DMS53 (cell line): ENCODE measurements at places on chromosomes 5 and 9.

GRCh38 chr5:135337064-135337463, 62.0 kb downstream of the MACROH2A1 start:
- DNase-seq = peak; percentile 28

GRCh38 chr5:66963559-66963971, 233.0 kb downstream of the CD180 start:
- DNase-seq = peak; percentile 47

DNA sequence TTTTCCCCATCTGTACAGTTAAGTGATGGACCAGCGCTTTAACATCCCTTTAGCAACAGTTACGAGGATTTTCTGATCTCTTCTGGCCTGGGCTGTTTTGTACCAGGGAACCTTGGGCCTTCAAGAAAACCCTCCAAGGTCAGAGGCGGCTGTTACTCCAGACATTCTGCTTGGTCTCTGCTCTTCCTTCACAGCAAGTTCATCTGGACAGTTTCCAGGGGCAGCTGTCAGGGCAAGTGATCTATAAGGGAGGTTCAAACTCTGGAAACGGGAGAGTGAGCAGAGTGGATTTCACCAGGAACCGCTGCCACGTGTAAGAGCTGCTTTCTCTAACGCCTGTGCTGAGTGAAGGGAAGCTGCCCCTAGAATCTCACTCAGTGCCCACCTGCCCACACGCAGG, 36.7 kb downstream of the ZNF618 start:
- DNase-seq = no peak

DNA sequence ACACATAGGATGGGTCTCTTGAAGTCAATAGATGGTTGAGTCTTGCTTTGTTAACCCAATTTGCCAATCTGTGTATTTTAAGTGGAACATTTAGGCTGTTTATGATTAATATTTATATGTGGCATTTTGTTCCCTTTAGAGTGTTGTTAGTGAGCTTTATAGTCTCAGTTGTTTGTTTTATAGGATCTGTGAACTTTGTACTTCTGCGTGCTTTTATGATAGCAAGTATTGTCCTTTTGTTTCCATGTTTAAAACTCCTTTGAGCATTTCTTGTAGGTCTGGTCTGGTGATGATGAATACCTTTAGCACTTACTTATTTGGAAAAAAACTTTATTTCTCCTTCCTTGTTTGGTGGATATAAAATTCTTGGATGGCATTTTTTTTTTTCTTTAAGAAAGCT, 23.8 kb downstream of the SELENOP start:
- DNase-seq = no peak

DNA sequence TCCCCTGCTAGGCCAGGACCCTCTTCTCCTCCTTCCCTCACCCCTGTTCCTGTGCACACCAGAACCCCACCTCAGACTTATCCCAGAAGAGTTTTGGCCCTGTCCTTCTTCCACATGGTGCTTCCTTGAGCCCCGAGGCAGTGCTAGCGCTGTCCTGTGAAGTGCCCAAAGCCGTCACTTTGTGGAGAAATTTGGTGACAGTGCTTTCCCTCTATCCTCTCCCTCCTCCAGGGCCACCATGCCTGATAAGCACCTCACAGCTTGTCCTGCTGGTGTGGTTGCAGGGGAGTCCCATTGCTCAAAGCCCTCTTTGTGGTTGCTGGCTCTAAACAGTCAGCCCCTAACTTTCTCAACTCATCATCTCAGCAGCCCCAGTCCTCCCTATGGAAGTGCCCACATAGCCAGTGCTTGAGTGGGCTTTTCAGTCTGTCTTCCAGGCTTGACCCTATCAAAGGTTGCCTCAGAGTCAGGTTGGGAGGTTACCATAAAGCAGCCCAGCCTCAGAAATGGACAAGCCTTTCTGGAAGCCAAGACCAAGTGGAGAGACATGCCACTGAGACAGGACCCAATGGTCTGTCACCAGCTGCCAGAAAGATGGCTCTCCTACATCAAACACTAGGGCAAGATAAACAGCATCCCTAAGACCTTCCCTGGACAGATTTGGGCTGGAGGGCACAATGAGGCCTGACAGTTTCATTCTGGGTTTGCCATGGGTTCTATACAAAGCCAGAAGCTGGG, 18.0 kb downstream of the IGIP start:
- DNase-seq = no peak

- DNase-seq = no peak
Measured at GRCh38 chr5:43298443-43298842, 14.8 kb downstream of the HMGCS1 start.

DNA sequence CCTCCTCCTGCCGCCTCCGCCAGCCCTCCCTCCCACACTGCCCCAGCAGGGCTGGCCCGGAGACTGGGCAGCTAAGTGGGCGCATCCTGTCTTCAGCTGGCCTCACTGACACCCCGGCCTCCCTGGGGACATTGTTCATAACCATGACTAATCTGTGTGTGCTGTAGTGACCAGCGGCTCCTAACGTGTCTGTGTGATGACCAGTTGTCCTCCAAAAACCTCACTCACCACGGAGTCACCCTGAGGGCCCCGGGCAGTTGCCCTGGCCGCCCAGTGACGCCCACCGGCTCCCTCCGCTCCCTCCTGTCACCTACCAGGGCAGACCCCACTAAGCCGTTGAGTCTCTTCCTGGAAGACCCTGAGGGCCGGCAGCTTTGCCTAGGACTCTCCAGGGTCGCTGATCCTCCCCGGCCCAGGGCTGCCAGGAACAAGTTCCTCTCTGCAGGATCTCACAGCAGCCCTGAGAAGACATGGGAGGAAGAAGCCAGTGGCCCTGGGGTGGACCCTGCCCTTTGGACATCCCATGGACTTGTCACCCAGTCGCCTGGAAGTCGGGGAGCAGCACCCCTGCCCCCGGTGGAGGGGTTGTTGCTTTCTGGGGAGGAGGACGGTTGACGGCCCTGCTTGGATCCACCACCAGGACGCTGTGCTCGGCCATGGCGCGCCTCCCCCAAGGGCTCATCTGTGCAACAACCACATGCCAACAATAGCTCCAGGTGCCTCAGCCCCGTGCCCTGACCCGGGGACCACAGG, 110.2 kb upstream of the LMX1B start:
- no peak for DNase-seq
